Activated naive CD4-positive, alpha-beta T cell treated with anti-CD3 and anti-CD28 coated beads, Interleukin-2, amount 10 ng/mL, durations not matched to agents 7 days and 5 days (primary cell): ENCODE measurements at places on chromosomes 3 and 15.

DNA sequence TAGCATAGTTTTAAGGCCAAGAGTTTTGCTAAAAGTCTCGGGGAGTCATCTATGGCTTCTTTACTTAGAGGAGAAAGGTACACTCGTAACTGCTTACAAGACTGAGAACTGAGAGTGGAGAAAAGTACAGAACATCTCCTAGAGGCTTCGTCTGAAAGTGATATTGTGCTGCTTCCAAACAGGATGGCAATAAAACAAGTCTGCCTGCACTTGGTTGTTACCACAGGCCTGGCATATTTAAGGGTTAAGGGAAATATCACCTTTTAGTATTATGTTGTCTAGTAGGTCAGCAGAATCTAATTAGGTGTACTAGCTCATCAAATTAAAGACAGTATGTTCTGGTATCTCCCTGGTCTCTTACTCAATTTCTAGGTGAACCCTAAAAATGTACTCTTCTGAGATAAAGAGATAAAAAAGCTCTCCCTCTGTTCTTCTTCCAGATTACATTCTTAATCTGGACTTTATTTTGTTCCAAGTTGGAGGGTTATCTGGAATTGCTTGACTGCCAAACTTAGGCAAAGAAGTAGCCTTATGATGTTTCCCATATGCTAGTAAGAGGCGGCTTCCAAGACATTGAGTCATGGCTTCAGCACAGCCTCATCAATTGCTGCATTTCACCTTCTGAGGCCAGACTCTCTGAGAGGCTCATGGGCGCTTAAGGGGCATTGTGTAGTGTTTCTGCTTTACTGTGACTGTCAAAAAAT lies 181.3 kb downstream of the LSAMP start:
- H3K4me3 ChIP-seq: no peak overlapping the region
- H3K4me1 ChIP-seq: no peaks in the 10 kb centered on the region
- no peak overlapping the region for H3K27ac ChIP-seq
- no peaks in the 10 kb centered on the region for H3K27me3 ChIP-seq
- no peak for DNase-seq
- no peaks in the 10 kb centered on the region for H3K36me3 ChIP-seq

DNA sequence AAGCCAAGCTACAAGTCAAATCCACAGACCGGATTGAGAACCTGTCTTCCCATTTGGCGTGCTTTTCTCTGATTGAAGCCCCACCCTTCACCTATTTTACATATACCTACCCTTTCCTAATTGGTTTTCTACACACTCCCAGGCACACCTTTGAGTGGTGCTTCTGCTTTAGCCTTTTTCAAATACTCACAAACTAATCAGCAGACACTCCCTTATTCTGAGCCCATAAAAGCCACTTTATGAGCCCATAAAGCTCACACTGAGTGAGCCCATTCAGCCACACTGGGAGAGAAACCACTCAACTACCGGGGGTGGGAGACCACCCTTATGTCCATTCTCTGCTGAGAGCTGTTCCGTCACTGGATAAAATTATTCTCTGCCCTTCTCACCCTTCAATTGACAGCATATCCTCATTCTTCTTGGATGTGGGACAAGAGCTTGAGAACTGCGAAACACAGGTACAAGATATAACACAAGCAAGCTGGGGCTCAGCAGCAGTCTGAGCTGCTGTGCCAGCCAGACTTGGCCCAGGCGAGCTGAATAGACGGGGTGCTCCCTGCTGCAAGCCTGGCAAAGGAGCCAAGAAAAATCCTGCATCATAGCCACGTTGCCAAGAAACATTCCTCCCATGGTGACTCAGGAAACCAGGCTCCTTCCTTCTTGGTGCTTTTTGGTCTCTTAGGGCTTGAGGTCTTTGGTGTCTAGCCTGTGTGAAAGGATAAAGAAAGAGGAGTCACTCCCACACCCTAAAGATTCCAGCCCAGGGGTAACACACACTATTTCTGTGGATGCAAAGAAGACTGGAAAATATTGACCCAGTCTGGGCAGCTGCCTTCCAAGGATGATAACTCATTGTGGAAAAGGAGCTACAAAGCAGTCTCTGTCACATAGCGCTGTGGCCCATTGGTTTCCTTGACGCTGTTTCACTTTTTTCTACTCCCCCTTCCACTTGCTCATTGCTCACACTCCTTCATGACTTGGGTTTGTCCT lies 609.7 kb downstream of the MCTP2 start:
- no peaks in the 10 kb centered on the region for H3K36me3 ChIP-seq
- H3K4me3 ChIP-seq: no peak overlapping the region
- H3K4me1 ChIP-seq: peaks cover 5% of the 10 kb centered on the region
- H3K27me3 ChIP-seq: peaks cover 20% of the 10 kb centered on the region
- DNase-seq: no peak

- no peaks in the 10 kb centered on the region for H3K27me3 ChIP-seq
- H3K36me3 ChIP-seq: peaks cover 48% of the 10 kb centered on the region
- H3K4me3 ChIP-seq: no peak overlapping the region
- no peak for DNase-seq
- H3K27ac ChIP-seq: no peak overlapping the region
Observed at GRCh38 chr3:36881735-36882134, 63.1 kb downstream of the TRANK1 start.

- H3K4me1 ChIP-seq: peaks cover 74% of the 10 kb centered on the region
- no peaks in the 10 kb centered on the region for H3K27me3 ChIP-seq
- no peak for DNase-seq
- H3K27ac ChIP-seq: peak overlapping the region; percentile 94
- peaks cover 29% of the 10 kb centered on the region for H3K36me3 ChIP-seq
Observed at GRCh38 chr15:90817117-90818057, 51.0 kb upstream of the FURIN start.

DNA sequence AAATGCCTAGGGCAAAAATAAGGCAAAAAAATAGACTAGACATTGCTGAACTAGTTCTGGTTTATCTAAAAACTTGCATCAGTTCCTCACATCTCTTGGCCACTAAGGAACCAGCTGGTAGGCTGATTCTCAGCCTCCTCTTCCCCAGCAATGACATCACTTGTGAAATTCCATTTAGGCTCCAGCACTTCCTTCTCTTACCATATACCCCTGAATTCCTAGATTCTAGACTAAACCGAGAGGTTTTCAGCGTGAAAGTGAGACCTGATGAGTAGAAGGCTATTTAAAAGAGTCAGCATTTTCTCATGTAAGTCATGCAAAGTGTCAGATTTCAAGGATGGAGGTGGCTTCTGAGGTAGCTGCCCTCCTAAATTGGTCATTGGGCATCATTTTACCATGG lies 247.1 kb upstream of the CDIN1 start:
- no peaks in the 10 kb centered on the region for H3K36me3 ChIP-seq
- H3K27ac ChIP-seq: no peak overlapping the region
- H3K27me3 ChIP-seq: no peaks in the 10 kb centered on the region
- DNase-seq: no peak
- H3K4me1 ChIP-seq: no peaks in the 10 kb centered on the region
- no peak overlapping the region for H3K4me3 ChIP-seq

GRCh38 chr15:84611631-84612030 lies 10.8 kb downstream of the ZSCAN2 start:
- no peak overlapping the region for H3K27ac ChIP-seq
- H3K36me3 ChIP-seq: peaks cover 9% of the 10 kb centered on the region
- no peak for DNase-seq
- no peaks in the 10 kb centered on the region for H3K27me3 ChIP-seq
- H3K4me3 ChIP-seq: no peak overlapping the region
